Fibroblast of gingiva (primary cell): ENCODE measurements at places on chromosomes 6 and 20.

- DNase-seq: peak; percentile 94
Observed at GRCh38 chr6:44084231-44085014, 42.8 kb downstream of the MRPL14 start.

- no peak for DNase-seq
Observed at GRCh38 chr6:148413321-148414091, 70.9 kb downstream of the SASH1 start.

DNA sequence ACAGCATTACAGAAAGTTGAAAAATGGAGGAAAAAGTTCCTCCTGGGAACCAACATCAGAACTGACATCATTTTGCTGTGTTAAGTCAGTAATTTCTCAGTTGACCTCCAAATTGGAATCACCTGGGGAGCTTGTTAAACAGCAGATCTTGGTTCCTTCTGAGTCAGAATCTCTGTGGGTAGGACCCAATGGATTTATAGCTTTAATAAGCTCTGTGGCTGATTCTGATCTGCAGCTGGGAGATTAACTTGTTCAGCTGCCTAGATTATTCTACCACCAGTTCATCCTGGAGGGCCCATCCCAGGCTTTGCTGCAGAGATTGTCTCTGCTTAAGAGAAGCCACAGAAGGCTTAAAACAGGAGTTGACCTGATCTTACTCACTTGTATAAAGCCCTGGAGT lies 90.7 kb upstream of the POPDC3 start:
- DNase-seq: peak; percentile 35

DNA sequence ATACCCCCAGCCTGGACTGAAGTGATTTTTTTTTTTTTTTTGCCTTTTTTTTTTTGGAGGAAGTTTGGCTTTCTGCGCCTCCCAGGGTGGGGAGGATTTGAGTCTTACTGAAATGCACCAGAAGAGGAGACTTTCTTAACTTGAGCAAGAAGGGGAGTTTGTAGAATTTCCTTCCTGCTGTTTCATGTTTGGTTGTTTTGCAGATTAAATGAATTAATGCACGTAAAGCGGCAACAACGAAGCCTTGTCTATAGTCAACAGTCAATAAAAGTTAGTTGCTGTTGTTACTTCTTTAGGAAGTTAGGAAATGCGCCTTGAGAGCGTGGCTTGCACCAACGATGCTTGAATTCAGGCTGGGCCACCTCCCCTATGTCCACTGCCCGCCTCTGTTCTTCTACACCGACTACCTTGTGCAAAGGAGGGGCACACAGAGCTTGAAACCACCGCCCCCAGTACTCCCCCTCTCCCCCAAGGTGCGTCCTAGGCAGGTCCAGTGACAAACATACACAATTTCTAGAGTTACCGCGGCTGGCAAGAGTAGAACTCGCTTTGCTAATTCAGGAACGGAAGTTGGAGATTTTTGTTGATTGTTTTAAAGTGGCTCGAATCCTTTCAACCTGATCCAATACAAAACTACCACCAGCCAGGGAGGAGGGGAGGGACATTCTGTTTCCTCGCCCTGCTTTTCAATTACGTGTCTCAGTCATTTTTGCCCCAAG lies 830 bp upstream of the CYP24A1 start:
- no peak for DNase-seq

GRCh38 chr6:23086100-23086499 lies 516.7 kb downstream of the HDGFL1 start:
- no peak for DNase-seq

DNA sequence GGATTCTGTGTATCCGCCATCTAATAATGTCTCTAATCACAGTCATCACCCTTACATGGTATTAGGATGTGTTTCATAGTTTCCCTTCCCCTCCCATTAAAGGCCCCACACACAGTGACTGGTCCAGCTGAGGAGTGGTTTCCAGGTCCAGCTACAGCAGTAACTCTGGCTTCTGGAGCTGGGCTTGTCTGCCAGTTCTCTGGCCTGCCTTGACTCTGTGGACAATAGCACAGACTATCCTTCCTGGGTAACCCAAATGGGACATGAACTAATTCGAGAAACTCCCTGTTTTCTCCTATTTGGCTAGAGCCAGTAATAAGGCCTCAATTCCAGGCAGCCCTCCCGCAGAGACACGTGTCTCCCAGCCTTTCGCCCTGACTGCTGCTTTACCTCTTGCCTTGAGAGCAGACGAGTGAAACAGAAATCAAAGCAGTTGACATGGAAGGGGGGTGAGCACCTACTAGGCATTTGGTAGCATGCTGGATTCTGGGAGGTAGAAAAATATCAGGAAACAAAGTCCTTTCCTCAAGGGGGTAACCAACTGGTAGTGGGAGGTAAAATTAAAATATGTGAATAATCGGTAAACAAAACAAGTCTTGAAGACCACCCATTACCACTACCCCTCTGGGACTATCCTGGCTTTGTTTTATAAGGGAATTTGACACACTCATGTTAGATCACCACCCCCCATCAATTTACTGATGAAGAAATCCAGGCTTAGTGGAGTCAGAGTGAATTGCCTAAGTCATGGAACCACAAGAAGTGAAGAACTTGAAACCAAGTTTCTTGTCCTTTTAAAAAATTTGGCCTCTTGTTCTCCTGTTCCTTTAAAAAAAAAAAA lies 1.2 kb downstream of the TRAF3IP2 start:
- peak; percentile 98 for DNase-seq

DNA sequence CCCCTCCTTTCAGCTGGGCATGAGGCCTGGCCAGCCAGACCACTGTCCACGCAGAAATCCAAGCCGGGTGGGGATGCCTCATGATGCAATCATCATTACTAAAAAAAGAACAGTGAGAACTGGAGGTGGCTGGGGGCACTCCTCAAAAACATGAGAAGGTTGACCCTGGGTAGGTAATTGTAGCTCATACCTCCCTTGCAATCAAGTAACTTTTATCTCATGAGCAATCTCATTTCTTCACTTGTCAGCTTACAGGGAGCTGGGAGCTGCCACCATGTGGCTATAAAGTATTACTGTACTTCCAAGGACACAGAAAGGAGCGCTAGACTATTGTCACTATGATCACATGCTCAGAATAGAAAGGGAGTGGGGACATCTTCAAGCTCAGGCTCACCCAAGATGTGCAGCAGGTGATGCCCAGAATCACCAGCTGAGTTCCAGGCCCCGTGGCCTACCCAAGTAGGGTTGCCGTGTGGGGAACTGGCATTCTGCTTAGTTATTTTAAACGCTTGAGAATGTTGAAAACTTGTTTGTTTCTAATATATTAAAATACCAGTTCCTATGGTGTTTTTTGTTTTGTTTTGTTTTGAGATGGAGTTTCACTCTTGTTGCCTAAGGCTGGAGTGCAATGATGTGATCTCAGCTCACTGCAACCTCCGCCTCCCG lies 3.0 kb upstream of the CDH26 start:
- peak; percentile 9 for DNase-seq

GRCh38 chr6:157994125-157994795 lies 12.6 kb downstream of the SYNJ2 start:
- no peak for DNase-seq

DNA sequence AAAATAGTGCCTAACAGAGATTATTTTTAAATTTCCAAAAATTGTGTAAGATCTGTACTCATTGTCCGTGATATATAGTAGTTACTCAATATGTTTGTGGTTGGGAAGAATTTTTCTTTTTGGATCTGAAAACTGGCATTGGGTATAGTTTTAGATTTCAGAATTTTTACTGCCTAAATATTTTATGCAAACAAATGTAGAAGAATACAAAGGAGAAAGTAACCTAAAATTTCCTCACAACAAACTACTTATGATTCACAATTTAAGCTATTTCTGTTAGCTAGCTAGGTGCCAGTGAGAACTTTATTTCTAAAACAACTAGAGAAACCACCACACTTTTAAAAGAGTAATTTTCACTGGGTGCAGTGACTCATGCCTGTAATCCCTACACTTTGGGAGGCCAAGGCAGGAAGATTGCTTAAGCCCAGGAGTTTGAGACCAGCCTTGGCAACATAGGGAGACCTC lies 38.8 kb downstream of the SESN1 start:
- DNase-seq: peak; percentile 68

DNA sequence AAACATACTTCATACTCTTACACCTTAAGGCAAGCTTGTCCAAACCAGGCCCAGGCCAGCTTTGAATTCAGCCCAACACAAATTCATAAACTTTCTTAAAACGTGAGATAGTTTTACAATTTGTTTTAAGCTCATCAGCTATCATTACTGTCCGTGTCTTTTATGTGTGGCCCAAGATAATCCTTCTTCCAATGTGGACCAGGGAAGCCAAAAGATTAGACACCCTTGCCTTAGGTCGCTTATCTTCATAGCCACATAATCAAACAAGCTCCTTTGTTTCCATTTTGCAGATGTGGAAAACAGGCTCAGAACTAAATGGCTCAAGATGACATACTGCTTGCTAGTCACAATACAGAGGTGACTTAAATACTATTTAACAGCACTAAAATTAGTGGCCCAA lies 6.0 kb downstream of the SALL4 start:
- DNase-seq: no peak

DNA sequence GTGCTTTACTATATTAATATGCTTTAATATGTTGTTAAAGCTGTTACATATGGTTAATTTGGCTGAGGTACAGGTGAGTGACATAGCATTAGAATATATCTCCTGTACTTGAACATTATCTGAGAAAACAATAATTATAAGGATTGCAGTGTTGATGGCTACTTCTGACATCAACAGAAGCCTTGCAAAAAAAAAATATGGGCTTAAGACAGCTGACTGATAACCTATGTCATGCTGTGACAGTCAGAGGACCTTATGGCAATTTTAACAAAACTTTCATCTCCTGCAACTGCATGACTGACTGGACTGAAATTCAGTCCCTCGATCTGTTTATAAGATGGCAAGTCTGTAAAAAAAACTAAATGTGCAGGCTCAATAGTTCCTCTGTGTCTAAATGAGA lies 27.5 kb upstream of the TBX18 start:
- DNase-seq: no peak

- DNase-seq: no peak
Observed at GRCh38 chr6:11865680-11866300, 87.2 kb upstream of the ADTRP start.

DNA sequence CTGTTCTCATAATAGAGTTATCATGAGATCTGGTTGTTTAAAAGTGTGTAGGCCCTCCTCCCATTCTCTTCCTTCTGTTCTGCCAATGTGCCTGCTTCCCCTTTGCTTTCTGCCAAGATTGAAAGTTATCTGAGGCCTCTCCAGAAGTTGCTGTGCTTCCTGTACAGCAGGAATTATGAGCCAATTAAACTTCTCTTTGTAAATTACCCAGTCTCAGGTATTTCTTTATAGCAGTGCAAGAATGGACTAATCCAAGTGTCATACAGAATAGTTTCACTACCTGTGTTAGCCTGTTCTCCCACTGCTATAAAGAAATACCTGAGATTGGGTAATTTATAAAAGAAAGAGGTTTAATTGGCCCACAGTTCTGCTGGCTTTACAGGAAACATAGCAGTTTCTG lies 100.0 kb downstream of the CD24 start:
- DNase-seq: no peak

DNA sequence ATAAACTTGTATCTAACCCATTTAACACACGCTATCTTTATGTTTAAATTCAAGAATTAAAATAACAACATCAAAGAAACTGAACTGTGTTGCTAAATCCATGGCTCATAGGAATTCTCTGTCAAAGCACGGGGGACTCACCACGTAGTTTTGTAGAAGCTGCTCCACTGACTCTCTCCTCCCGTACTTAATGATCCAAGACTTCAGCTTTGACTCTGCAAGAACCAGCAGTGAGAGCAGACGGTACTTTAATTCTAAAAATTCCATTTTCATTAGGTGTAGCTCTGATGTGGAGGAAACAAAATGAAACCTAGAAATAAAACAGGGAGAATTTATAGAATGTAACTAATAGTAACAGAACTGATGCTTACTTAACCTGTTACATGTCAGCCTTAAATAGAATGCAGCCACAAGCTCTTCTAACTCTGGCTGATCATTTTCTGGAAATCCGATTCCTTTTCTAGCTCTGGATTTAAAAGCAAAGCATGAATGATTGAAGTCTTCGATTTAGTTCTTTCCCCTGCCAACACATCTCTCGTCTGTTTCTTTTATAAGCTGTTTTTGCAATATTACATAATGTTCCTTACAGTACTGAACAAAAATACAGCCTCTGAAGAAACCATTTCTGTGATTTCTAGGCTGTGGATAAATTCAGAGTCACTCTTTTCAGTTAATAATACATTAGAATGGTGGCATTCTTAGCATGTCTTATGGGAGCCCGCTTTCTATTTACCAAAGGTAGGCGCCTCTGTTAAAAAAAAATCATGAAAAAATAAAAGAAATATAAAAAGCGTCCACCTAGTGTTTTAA lies 165.5 kb downstream of the SYNE1 start:
- DNase-seq: peak; percentile 8

DNA sequence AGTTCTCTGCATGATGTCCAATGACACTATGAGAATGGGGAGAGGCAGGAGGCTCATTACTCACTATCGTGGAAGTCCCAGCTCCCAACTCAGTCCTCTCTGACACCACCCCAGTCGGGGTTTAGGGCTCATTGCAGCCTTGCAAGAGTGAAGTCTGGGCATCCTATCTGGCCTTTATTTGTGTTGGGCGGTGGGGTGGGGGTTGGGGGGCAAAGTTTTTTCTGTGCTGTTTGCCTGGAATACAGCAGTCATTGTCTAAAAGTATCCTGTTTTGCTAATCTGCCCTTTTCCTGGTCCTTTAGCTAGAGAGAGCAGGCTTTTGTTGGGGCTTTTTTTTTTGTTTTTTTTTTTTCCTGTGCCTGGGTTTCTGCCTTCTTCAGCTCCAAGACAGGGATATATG lies 174.2 kb downstream of the MYLK4 start:
- DNase-seq: no peak

DNA sequence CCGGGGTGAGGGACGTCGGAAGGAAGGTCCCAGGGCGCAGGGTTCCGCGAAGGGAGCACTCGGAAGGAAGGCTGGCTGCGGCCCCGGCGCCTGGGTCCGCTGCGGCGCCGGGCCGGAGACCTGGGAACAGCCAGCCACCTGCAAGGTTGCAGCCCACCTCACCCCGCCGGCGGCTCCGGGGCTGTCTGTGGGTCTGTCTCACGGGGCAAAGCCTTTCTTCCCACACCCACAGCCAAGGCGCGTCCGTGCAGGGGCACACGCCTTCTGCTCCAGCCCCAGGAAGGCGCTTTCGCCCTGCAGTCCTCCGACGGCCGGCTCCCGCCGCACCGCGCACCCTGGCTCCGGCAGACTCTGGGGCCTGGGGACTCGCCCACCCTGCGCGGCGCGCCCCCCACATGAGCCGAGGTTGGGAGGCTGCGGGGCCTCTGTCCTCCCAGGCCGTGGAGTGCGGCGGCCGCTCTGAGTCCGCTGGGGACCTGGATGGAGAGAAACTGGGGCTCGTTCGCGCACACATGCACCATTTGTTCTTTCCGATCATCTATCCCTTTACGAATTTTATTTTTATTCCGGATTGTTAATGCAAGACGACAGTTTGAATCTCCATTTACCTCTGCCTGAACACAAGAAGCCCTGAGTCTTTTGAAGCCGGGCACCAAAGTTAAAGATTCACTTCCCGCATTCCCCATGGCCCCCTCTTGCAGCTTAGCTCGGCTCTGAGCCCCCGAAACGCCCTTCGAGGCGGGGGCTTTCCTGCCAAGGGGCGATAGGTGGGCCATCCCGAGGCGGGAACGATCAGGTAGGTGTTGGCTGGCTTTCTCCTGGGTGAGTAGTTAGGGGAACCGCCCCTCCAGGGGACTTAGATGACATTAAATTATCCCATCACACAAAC lies 4.5 kb upstream of the FOXC1 start:
- no peak for DNase-seq

- no peak for DNase-seq
Observed at GRCh38 chr20:51138576-51138975, 115.7 kb upstream of the KCNG1 start.

- no peak for DNase-seq
Observed at GRCh38 chr6:124512431-124512830, 449.8 kb upstream of the RNF217 start.

GRCh38 chr20:2131366-2131765 lies 29.7 kb downstream of the STK35 start:
- peak; percentile 30 for DNase-seq
